Activated B cell treated with CpG ODN at 0.5 μM for 24 hours (primary cell): ENCODE measurements at places on chromosomes 3 and 15. TPM values are rescaled to one million over a fixed set of nuclear protein-coding genes. Genes with fewer than 3 reads are reported as not detected.

- DNase-seq: no peak
Observed at GRCh38 chr3:13016721-13017255, 56.4 kb downstream of the IQSEC1 start.

DNA sequence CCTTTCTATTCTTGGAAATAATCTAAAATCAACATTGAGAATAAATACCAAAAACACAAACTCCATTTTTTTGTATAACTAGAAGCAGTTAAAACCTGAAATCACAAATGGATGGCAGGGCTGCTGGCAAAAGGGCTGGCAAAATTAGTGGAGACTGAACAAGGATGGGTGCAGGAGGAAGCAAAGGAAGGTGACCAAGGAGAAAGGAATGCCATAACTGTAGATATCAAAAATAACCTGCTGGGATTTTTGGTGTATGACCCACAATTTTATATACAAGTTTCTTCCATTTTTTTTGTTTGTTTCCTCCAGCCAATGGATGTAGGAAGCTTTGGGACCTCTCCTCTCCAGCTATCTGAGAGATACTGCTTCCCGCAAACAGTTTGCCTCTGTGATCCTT, 12.7 kb downstream of the CFAP44 start:
- DNase-seq: no peak

- DNase-seq: no peak
Observed at GRCh38 chr15:40233727-40234577, 4.9 kb upstream of the PAK6 start.

GRCh38 chr3:64074060-64074459, 50.8 kb upstream of the PSMD6 start:
- DNase-seq: no peak

- DNase-seq: no peak
Observed at GRCh38 chr15:71775856-71776255, 34.5 kb upstream of the NR2E3 start.

GRCh38 chr3:52874160-52874701, 23.1 kb downstream of the STIMATE start:
- no peak for DNase-seq

GRCh38 chr3:115330430-115330829, 183.3 kb upstream of the ZBTB20 start:
- no peak for DNase-seq

DNA sequence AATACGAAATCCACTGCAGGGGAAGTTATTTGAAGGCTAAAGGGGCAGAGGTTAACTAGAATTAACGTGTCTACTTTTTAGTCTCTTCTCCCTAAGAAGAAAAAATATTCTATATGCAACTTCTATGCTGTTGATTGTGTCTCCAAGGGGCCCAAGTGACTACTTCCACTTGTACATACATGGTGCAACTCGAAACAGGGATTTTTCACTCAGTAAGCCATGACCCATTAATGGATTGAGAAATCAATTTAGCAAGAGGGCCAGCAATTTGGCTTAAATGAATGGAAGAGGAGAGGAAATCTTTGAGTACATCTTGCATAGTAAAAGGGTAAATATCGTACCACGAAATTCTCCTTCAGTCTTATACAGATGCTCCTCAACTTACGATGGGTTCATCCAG, 151.1 kb upstream of the HES1 start:
- no peak for DNase-seq

DNA sequence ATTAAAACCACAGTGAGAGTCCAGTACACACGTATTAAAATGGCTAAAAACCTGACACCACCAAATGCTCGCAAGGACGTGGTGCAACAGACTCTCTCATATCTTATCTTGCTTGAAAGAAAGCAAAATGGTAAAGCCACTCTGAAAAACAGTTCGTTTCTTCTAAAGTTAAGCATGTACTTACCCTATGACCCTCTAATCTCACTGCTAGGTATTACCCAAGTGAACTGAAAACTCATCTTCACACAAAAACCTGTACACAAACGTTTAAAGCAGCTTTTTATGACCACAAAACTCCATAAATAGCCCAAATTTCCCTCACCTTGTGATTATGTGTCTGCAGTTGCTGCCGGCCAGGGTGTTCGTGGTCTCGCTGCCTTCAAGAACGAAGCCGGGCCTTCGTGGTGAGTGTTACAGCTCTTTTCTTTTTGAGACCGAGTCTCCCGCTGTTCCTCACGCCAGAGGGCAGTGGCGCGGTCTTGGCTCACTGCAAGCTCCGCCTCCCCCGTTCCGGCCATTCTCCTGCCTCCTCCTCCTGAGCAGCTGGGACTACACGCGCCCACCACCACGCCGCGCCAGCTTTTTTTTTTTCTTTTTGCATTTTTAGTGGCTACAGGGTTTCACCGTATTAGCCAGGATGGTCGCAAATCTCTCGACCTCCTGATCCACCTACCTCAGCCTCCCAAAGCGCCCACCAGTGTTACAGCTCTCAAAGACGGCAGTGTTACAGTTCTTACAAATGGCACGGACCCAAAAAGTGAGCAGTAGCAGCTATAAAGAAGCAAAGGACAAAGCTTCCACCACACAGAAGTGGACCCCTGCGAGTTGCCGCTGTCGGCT, 165.4 kb downstream of the TJP1 start:
- no peak for DNase-seq

DNA sequence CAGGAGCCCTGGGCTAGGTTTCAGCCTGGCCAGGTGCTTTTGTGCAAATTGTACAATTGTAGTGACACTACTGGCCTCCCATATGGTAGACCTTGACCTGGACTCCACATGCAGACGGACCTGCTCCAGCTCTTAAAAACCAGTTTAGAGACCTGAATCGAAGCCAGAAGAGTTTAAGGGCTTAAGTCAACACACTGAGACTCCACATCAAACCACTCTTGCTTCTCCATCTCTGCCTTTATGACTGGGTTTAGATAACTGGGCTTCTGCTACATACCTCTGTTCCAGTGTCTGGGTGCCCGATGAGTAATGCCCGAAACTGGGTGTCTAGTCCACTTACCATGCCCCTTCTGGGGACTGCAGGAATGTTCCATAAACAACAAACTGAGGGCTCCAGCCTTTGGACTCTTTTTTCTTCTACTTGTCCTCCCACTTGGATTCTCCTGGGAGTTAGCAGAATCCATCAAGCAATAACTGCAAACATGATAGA, 32.8 kb downstream of the TMEM212 start:
- no peak for DNase-seq

DNA sequence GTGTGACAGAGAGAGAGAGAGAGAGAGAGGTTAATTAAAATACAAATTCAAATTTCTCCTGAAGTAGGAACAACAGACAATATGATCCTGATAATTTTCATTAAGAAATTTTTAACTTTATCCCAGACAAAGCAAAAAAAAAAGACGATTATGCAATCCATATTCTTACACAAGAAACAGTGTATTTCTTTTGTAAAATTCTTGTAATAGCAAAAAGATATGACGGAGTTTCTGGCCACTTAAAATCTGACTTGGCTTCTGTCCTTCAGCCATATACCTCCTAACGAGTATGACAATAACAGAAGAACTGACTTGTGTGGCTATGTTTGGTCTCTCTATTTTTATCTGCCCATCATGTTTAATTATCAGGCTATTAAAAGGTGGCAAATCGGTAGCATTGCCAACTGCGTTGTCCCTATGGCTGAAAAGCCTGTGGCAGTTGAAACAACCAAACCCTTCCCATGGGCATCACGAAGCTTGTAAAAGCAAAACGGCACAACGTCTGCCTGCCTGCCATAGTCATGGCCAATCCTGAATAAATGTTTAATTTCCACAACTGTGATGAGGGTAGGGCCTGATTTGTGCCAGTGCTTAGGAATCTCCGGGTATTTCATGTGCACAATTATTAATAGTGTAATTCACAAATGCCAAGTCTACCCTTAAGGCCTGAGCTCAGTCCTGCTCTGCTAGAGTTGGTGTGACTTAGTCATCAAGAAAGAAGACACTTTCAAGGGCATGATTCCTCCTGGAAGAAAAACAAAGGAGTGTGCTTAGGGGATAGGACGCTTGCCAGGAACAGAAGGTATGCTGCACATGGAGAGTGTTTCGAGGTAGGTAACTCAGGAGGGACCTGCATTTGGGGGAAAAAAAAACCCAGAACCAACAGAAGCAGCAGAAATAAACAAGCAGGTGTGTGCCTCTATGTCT, 1090.2 kb downstream of the FHIT start:
- DNase-seq: no peak

DNA sequence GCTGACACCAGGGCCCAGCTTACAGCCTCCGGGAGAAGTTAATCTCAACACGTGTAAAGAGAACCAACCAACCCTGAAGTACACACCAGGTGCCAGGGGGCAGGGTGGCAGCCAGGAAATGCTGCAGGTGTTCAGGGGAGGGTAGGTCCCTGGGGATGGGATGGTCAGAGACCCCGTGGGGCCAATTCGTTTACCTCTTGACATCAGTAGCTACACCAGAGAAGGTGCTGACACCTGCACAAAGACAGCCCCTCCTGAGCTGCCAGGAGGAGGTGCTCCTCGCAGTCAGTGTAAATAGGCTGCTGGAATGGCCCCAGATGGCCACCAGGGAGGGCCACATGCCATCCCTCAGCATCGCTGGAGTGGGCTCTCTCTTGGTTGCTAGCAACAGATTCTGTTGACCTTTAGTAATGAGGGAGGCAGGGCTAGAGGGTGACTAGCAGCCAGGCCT, 52.8 kb downstream of the CORO2B start:
- peak; percentile 37 for DNase-seq

DNA sequence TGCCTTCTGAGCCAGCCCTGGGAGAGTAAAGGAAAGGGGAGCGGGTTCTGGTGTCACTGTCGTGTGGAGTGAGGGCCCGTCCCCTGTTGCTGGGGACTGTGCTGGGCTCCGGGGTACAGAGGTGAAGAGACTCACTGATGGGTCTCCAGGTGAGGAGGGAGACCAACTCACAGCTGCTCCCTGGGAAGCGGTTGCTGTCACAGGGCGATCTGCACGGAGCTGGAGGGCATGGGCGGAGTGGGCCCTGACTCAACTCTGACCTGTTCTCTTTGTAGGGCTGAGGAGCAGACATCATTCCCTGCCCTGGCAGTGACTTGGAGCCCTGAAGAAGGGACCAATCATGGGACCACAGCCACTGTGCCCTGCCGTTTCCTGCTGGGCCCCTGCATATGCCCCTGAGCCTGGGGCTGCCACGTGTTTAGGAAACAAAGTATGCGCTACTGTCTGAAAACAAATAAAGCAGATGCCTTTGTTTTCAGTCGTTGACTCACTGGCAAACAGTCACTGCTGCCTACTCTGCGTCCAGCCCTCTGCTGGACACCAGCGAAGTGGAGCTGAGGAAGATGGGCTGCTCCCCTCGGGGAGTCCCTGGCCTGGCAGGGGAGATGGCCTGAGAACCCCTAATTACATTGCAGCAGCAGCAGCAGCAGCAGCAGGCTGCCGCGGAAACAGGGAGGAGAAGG, 22.9 kb upstream of the PLXNA1 start:
- DNase-seq: no peak

GRCh38 chr3:133676336-133677118, 14.8 kb upstream of the TOPBP1 start:
- no peak for DNase-seq

- DNase-seq: no peak
Observed at GRCh38 chr3:72529081-72529480, 319.2 kb downstream of the SHQ1 start.

DNA sequence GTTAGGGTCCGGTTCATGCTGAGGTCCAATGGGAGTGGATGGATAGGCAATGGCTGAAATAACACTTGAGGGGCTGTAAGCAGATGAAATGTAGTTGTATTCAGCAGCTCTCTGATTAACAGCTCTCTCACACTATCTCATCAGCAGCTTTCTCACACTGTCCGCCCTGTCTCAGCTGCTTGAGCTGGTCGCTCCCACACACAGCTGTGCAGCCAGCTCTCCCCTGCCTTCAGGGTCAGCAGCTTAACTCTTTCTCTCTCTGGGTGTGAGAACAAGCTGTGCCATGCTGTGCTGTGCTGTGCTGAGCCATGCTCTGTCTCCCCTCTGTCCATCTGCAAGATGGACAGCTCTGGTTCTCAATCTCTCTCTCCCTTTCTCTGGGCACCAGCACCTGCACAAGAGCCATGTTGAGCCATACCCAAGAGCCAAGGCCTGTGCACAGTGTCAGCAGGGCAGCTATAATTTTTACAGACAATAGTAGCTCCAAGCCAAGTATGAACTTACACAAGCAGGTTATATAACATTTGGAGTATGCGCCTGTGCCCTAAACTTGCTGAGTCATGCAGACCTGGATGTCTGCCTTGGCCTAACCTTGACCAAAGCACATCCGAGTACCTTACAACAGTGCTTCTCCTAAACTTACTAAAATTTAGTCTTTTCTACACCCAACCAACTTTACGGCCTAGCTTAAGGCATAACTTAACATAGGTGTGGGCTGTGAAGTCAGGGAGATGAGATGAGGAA, 291.3 kb upstream of the TRIM42 start:
- DNase-seq: no peak

GRCh38 chr15:65916664-65917406, 47.5 kb downstream of the RAB11A start:
- DNase-seq: peak; percentile 64

GRCh38 chr15:81311752-81312464, 12.0 kb downstream of the STARD5 start:
- no peak for DNase-seq

GRCh38 chr3:186185194-186185787, 76.4 kb upstream of the ETV5 start:
- DNase-seq: no peak

DNA sequence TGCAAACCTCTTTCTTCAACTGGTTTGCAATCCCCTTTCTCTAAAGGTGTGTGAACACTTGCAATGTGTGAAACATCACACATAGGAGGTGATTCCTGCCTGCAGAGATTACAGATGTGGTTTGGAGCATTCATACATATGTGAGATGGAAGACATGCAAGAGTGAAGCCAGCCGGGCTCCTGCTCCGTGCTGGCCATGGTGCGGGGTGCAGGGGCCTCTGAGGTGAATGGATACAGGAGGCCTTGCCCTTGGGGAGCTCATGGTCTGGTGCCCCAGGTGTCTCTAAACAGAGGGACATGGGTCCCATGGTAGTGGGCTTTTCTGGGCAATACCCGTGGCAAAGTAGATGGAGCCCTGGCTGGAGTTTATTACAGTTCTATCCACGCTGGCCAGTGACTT, 6.0 kb downstream of the SLC6A11 start:
- DNase-seq: no peak

- no peak for DNase-seq
Observed at GRCh38 chr3:36591959-36592358, 172.4 kb downstream of the DCLK3 start.

The ZNF774 gene
- total RNA-seq: 1.3 and 2.9 TPM in 2 replicates

The DAZL gene
- not detected in 2 replicates for total RNA-seq

The GMPPB gene
- 39.9 and 40.7 TPM in 2 replicates for total RNA-seq

The ADGRG7 gene
- not detected in 2 replicates for total RNA-seq

The CPN2 gene
- total RNA-seq: not detected in 2 replicates

The GRAMD2A gene
- not detected in 2 replicates for total RNA-seq

The TM6SF1 gene
- 3.9 and 4.1 TPM in 2 replicates for total RNA-seq

The GUCA1C gene
- total RNA-seq: not detected in 2 replicates

The CLDN16 gene
- total RNA-seq: not detected in 2 replicates

The TP63 gene
- total RNA-seq: 3.9 and 4.6 TPM in 2 replicates

The ACTC1 gene
- total RNA-seq: not detected in 2 replicates
